Forelimb muscle (tissue), 1 donor: ENCODE measurements at places on chromosomes 2 and 18. TPM values are rescaled to one million over a fixed set of nuclear protein-coding genes. Genes with fewer than 3 reads are reported as not detected.

- DNase-seq, result no peak
Measured at GRCh38 chr18:24913507-24914170, 438.3 kb downstream of the ZNF521 start.

GRCh38 chr18:8176554-8176953, 432.7 kb upstream of the RAB12 start:
- DNase-seq, result no peak

DNA sequence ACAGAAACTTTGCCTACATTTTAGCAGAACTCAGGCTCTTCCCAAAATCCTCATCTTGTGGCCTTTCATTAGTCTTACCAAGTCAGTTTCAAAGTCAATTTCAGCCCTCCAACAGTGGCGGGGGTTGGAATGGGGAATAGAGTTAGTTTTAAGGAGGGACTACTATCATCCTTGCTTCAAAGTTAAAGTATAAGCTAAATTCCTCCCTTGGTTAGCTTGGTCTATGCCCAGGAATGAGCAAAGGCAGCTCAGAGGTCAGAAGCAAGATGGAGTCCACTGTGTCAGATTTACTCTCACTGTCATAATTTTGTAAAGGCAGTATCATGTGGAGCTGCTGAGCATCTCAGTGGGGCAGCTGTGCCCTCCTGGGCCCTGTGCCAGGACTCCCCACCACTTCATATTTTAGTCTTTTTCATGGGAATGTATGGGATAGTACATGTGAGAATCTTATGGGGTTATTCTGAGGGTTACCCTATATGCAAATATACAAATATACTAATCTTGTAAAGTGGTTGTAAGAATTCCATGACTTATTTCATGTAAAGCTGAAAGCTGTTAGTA, 145.2 kb upstream of the MMADHC start:
- no peak for DNase-seq

Gene PHOSPHO2
- polyA plus RNA-seq, result 3.5 TPM

Gene TACR1
- 0.40 TPM for polyA plus RNA-seq

Gene SPATA3
- not detected for polyA plus RNA-seq
